ENCODE measurements at places on chromosomes 6 and 20.

GRCh38 chr6:85470023-85470410, 20.1 kb downstream of the NT5E start:
- DNase-seq, result no peak

DNA sequence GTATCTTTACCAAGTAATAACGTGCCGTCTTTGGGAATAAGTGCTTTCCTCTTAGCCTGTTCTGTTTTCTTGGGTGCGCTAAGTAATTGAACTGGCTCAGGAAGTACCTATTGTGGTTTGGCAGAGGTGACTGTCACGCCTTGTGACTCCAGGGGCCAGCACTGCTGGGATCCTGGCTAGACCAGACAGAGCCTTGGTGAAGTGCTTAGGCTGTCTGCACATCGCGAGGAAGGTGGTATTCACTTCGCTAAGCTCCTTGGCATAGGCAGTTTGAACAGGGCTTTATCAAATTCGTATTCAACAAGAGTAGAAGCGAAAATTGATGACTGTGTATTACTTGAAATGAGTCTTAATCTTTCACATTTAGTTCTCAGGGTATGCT, 17.6 kb downstream of the PRDM1 start:
- no peak for DNase-seq

DNA sequence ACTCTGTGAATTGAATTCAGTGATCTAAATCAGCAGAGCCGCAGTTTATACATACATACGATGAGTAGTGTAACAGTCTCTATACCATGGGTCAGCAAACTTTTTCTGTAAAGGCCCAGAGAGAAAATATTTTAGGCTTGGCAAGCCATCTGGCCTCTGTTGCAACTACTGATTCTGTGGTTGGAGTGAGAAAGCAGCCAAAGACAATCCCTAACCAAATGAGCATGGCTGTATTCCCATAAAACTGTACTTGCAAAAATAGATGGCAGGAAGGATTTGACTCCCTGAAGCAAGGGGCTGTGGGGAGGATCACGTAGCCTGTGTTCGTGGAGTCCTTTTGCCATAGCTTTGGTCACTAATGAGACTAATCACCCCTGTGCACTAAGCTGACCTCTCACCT, 17.9 kb upstream of the MOCS1 start:
- DNase-seq, result no peak

- DNase-seq, result no peak
These were observed 14.2 kb upstream of the BNIP5 start for GRCh38 chr6:36350681-36351571.

GRCh38 chr6:53023323-53023722, 28.2 kb upstream of the GSTA4 start:
- no peak for DNase-seq

DNA sequence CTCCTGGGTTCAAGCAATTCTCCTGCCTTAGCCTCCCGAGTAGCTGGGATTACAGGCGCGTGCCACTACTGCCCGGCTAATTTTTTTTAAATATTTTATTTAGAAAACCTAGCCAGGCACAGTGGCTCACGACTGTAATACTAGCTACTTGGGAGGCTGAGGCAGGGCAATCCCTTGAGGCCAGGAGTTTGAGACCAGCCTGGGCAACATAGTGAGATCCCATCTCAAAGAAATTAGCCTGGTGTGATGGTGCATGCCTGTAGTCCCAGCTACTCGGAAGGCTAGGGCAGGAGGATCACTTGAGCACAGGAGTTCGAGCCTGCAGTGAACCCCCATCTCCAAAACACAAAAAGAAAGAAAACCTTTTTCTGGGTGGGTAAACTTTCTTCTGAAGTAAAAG, 2.4 kb downstream of the SLC44A4 start:
- DNase-seq, result no peak

- no peak for DNase-seq
These were observed 1.1 kb upstream of the DCBLD1 start for GRCh38 chr6:117481278-117481925.

DNA sequence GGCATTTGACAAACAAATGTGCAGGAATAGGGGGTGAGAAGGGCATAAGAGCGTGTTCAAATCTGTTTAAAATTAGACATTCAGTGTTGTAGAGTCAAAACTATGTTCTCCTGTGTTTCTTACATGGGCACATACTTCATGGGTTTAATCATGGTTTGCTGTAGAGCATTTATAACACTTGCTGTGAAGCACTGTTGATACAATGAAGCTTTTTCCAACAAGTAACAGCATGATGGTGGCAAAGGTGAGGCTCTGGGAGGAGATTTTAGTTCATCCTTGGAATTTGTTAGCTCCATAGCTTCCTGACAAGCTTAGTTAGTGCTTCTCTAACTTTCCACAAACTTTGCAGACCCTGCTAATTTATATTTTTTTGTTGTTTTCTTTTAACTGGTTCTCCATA, 900.7 kb downstream of the TFAP2A start:
- DNase-seq, result no peak

- no peak for DNase-seq
These were observed 36.7 kb downstream of the LAMA2 start for GRCh38 chr6:128919412-128920180.

- DNase-seq, result no peak
These were observed 246.8 kb upstream of the STXBP5 start for GRCh38 chr6:146957181-146958093.

DNA sequence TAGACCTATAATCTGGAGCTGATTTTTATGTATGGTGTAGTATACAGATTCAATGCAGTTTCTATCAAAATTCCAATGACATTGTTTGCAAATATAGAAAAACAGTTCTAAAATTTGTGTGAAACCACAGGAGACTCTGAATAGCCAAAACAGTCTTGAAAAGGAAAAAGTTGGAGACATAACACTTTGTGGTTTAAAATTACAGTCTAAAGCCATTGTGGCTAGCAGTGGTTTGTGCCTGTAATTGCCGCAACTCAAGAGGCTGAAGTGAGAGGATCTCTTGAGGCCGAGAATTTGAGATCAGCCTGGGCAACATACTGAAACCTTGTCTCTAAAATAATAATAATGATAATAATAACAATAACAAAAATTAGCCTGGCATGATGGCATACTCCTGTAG, 213.7 kb downstream of the CDKAL1 start:
- no peak for DNase-seq

DNA sequence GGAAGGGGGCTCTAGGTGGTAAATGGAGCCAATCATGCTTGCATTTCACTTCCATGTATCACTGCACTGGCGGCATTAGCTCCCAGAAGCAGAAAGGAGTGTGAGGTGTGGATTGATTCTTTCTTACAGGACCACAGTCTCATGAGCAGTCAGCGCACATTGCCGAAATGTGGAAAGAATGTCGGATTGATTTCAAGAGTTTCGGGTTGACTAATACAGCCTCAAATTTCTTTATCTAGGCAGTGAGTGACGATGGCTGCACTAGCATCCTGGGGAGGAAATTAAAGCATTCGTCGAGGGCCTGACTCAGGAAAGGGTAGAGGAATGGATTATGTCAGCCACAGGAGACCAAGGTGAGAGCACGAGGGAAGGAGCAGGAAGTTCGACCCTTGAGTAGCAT, 222.8 kb upstream of the CDYL start:
- no peak for DNase-seq

- DNase-seq, result no peak
These were observed 100.9 kb downstream of the QRSL1 start for GRCh38 chr6:106730264-106730663.

DNA sequence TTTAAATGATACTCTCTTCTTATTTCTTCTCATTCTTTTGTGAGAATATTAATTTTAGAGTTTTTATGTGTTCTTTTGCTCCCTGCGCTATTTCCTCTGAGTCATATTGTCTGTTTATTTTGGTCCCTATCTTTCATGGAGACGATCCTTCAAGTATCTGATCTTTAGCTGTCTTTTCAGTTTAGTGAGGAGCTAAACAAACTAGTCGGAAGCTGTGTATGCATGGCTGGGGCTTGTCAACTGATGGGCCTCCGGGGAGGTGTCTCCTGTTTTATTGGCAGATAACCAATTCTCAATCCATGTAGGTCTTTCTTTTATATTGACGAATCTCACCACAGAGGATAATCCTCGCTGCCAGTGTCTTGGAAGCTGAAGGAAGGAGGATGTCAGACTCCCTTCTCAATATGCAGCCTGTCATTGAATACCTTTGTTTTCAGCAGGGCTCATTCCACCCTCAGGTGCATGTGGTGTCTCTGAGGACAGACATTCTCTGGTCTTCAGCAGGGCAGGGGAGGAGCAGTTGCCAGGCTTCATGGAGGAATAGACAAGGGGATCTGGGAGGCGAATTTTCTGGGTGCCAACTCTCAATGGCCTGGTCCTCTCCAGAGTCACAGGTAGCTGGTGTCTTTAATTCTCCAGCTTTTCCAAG, 64.9 kb downstream of the RNF182 start:
- DNase-seq, result no peak

- no peak for DNase-seq
These were observed 29.9 kb downstream of the SGK1 start for GRCh38 chr6:134287859-134288537.

DNA sequence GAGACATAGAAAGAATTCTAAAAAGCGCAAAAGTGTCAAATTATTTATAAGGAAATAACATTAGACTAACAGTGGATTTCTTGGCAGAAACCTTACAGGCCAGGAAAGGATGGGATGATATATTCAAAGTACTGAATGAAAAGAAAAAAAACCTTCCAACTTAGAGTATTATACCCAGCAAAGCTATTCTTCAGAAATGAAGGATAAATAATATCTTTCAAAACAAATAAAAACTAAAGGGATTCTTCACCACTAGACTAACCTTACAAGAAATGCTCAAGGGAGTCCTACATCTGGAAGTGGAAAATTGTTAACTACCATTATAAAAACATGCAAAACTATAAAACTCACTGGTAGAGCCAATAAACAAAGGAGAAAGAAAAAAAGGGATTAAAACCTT, 65.8 kb downstream of the SLC22A2 start:
- DNase-seq, result no peak

DNA sequence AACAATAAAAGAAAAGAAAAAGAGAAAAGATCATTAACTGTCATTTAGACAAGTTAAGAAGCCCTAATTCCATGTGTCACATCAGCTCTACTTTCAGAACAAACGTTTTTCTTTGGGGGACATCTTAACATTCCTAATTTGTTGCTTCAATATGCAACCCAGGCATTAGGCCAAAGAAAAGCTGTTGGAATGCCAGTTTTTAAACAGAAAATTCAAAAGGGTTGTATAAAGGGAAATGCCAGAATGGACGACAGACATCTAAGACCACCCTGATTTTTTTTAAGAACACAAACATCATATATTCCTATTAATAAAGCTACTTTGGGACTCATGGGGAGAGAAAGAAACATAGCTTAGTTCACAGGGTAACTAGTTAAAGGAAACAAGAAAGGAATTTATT, 315.0 kb downstream of the GMDS start:
- no peak for DNase-seq

DNA sequence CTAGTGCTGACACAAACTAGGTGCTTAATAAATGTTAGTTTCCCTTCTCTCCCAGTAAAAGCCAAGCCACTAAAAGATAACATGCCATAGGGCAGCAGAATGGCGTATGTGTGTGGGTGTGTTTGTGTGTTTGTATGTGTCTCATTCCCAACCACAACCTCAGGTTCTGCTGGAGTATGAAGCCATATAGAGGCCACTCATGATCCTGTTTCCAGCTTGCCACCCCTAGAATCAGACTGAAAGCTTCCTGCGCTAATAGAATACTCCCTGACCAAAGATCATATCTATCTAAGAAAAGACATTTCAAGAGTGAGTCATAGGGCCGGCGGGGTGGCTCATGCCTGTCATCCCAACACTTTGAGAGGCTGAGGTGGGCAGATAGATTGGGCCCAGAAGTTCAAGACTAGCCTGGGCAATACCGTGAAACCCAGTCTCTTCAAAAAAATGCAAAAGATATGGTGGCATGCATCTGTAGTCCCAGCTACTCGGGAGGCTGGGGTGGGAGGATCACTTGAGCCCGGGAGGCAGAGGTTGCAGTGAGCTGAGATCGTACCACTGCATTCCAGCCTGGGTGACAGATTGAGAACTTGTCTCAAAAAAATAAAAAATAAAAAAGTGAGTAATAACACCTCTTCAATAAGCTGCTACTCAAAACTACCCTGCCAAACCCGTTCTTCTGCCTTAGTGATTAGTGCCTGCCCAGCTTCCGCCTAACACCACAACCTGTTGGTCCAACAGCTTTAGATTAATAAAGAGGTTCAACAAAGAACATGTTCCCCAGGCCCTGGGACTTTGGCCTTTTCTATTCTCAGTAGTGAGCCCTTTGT, 11.8 kb upstream of the SNRPC start:
- DNase-seq, result no peak

- DNase-seq, result no peak
These were observed 18.4 kb downstream of the NUDT3 start for GRCh38 chr6:34374069-34374468.

DNA sequence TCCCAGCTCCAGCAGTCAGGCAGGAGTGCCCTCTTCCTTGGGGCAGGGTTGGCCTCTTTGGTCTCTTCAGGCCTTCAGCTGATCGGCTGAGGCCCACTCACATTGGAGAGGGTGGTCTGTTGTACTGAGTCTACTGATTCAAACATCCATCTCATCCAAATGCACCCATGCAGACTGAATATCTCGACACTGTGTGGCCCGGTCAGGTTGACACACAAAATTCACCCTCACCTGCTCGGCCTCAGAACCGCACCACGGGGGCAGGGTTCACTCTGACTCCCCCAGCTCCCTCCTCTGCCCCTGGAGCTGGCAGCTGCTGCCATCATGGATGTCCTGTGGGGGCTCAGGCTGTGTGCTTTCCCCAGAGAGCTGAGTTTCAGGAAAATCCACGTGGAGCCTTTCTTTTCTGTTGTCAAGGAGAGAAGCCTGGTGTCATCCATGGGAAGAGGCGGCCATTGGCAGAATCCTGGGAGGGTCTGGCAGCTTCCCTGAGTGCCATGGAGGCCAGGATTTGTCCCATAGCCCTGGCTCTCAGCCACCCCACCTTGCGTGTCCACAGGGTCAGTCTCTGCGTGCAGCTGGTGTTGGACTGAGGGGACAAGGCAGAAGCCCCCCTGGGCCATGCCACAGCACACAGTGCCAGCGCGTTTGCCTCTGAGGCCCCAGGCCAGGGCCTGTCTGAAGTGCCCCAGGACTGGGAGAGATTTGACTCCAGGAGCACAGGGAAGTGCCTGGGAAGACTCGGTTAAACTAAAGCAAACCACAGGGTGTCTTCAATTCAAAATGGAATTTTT, 114.1 kb downstream of the ERMARD start:
- DNase-seq, result no peak

- DNase-seq, result no peak
These were observed 132.3 kb downstream of the TINAG start for GRCh38 chr6:54440549-54440948.

DNA sequence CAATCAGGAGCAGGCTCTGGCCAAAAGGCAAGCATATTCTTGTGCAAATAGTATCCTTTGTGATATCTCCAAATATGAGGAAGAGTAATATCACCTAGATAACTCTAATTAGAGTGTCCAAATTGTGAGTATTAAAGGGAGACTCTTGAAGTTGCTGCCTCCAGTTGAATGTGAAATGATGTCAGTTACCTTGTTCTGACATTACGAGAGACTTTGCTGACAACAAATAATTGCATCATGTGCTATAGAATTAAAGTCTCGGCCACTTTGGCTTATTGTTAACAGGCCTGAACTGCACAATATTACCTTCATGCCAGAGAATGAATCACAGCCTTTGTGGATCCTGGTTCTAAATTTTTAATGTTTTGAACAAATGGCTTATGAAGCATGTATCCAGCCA, 106.5 kb downstream of the AIG1 start:
- DNase-seq, result no peak

- DNase-seq, result peak; percentile 41
These were observed 19.2 kb downstream of the MCUR1 start for GRCh38 chr6:13795041-13795750.

- DNase-seq, result no peak
These were observed 60.6 kb downstream of the TRAM2 start for GRCh38 chr6:52516269-52516668.

GRCh38 chr6:11607383-11607782, 69.8 kb downstream of the TMEM170B start:
- no peak for DNase-seq
